Activated CD4-positive, alpha-beta T cell treated with anti-CD3 and anti-CD28 coated beads for 36 hours (primary cell): ENCODE measurements at places on chromosomes 11 and 22. TPM values are rescaled to one million over a fixed set of nuclear protein-coding genes. Genes with fewer than 3 reads are reported as not detected.

The CDC45 gene
- 103 TPM for total RNA-seq

- DNase-seq: no peak
These were observed 2.6 kb downstream of the SPDYC start for GRCh38 chr11:65172600-65172999.

DNA sequence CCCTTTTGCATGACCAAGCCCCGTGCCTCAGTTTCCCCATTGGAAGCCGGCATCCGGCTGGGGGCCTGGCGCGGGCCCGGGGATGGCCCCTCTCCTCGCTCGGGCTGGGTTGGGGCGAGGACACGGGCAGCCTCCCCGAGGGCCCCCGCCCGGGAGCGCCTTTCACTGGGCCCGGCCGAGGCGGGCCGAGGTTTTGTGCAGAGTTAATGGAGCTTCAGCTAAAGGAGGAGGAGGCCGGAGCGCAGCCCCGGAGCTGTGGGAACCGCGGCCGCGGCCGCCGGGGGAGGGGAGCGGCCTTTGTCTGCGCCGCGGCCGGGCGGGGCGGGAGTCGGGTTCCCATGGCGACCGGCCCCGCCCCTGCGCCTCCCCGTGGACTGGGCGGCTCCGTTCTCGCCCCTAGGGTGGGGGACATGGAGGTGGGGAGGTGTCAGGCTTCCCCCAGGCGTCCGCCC lies 1.4 kb upstream of the MAPK11 start:
- peak; percentile 77 for DNase-seq

The MMP7 gene
- not detected for total RNA-seq

DNA sequence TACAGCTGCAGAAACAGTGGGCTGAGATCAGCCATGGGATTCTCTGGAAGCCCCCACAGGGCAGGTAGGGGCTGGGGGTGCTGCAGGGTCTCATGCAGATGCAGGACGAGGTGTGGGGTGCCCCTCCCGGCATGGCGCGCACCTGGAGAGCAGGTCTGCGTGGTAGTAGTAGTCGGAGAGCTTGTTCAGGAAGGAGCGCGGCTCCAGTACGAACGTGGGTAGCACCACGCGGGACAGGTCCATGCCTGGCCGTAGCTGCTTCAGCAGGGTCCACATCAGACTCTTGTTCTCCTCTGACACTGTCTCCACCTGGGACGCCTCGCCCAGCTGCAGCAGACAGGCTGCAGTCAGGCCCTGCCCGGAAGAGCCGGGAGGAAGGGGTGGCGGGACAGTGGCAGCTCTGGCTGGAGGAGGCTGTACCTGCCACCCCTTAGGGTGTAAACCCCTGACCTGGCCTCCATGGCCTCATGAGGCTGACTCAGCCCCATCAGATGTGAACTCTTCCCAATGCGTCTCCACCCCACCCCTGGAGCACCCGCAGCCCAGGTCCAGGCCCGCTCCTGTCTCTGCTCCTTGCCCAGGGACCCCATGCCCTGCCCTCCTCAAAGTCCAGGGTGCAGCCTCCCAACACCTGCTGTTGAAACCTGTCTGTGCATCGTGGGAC lies 47.0 kb upstream of the CARS1 start:
- no peak for DNase-seq

The RIBC2 gene
- 6.3 TPM for total RNA-seq

DNA sequence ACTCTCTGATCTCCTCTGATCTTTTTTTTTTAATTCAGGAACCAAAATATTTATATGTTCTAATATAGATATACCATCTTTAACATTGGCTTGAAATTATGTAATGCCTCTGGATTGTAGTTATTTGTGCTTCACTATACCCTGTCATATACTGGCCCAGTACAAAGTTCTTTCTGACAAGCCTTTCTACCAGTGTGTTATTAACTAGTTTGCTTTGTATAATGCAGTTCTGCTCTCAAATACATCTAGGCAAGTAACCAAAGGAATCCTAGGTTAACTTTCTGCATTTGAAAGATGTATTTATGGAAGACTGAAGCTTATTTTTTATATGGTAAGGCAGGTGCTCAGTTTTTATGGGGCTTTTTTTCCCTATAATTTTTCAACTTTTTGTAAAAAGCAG lies 36.1 kb downstream of the ARHGEF12 start:
- DNase-seq: no peak

The SCN3B gene
- total RNA-seq: not detected

DNA sequence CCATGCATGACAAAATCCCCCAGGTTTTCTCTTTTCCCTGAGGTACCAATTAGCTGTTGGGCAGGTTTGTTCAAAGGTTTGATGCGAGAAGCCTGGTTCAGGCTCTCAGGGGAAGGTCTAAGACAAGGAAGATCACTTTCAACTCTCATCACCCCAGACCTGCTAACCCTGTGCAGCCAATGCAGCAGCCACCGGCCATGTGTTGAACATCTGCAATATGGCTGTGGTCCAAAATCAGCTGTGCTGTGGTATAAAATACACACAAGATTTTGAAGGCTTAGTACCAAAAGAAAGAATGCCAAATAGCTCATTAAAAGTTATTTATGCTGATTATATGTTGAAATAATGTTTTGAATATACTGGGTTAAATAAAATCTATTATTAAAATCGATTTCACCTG lies 58.5 kb downstream of the SMCO4 start:
- DNase-seq: no peak

The TBX10 gene
- total RNA-seq: not detected

GRCh38 chr11:71485063-71485399 lies 32.0 kb downstream of the NADSYN1 start:
- DNase-seq: no peak
